ENCODE measurements at places on chromosomes 6 and 20.

DNA sequence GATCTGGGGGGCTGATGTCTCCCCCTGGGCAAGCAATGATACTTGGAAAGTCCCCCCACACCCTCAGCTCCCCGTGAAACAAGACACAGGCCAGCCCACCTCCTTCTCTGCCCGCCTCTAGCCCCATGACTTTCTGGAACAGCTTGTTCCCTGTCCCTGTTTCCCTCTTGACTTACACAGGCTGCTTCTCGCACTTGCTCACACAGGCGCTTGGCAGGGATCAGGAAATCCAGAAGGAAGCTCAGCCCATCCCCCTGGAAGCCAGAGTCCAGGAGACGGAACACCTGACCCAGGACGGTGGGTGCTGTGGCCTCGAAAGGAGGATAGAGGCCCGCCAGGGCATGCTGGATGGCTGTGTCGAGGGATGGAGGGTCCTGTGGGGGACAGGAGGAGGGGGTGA lies 14.8 kb downstream of the KIAA1755 start:
- DNase-seq: no peak

GRCh38 chr20:24998631-24999445 lies 6.3 kb upstream of the APMAP start:
- DNase-seq: peak; percentile 50

- DNase-seq: peak; percentile 63
Measured at GRCh38 chr6:159117046-159117445, 52.2 kb upstream of the FNDC1 start.

DNA sequence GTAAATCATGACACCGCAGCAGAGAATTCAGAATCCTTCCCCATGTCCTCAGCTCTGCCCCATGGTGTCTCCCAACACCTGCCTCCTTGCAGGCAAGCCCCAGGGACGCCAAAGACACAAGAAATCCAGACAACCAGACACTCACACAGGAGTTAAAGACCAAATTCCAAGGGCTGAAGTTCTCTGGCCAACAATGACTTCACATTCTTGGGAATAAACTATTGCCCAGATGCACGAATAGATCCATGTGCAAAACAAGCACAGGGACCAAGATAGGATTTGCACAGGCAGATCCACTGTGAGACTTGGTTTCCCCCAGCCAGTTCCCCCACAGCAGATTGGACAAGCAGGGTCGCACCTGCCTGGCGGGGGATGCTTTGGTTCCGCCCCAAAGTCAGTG lies 246.7 kb downstream of the SOD2 start:
- DNase-seq: no peak

DNA sequence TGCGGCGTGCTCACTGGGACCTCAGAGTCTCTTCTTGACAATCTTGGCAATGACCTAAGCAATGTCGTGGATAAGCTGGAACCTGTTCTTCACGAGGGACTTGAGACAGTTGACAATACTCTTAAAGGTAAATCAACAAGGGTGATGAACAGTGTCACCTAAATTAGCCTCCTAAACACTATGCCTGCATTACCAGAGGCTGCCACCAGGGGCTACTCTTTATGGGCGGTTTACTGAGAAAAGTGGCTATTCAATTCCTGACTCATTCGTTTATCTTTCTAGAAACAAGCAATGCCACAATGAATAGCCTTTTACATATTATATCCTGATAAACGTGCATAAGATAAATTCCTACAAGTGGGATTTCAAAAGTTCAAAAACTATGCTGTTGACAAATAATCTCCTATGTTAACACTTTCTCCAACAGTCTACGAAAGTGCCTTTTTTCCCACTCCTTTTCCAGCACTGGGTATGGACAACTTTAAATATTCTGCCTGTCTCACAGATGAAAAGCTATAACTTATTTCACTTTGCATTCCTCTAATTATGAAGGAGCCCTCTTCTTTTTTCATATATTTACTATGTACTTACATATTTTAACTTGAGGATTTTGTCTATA lies 1.3 kb downstream of the BPIFA2 start:
- DNase-seq: no peak

GRCh38 chr6:64736421-64736950 lies 970.5 kb downstream of the EYS start:
- peak; percentile 15 for DNase-seq

GRCh38 chr6:144158133-144158532 lies 7.8 kb downstream of the STX11 start:
- DNase-seq: no peak
